Naive thymus-derived CD4-positive, alpha-beta T cell (primary cell): ENCODE measurements at places on chromosomes 3 and 15.

GRCh38 chr3:118960876-118961450, 73.7 kb downstream of the IGSF11 start:
- DNase-seq: no peak

GRCh38 chr15:36156879-36157427, 422.5 kb upstream of the CDIN1 start:
- no peak for DNase-seq

GRCh38 chr3:130755666-130756065, 9.0 kb upstream of the PIK3R4 start:
- DNase-seq: no peak

DNA sequence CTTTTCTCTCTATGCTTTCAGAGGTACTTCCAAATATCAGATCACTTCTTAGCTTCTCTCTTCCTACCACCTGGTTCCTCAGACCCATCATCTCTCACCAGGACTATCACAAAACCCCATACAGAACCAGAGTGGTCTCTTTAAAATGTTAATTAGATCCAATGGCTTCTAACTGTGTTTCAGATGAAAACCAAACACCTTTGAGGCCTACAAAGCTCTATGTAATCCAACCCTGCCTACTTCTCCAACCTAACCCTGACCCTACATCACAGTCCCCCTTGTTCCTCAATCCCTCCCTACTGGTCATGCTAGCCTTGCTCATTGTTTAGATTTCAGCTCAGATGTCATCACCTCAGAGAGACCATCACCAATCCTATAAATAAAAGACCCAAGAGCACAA, 34.8 kb downstream of the SUMF1 start:
- no peak for DNase-seq
